Hematopoietic multipotent progenitor cell treated with erythropoietin and hydrocortisone succinate and interleukin-3 and kit ligand, for 17 days (in vitro differentiated cells): ENCODE measurements at places on chromosomes 5 and 9.

DNA sequence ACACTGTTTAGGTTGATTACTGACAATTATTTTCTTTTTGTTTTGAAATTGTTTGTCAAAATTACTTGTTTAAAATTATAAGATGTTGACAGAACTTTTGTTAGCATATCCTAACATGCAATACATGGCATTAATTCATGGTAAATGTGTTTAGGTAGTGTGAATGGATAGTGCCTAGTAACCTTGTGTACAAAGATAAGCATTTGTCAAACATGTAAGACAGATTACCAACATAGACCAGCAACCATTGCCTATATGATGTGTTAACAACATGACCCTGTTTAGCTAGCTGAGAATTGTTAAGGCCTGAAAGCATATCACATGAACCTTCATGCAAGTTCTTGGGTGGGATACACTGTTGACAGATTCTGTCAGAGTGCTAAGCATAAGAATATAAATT lies 13.4 kb downstream of the MAN2A1 start:
- peak; percentile 76 for DNase-seq

GRCh38 chr5:167950126-167950721 lies 341.2 kb upstream of the WWC1 start:
- no peak for DNase-seq

DNA sequence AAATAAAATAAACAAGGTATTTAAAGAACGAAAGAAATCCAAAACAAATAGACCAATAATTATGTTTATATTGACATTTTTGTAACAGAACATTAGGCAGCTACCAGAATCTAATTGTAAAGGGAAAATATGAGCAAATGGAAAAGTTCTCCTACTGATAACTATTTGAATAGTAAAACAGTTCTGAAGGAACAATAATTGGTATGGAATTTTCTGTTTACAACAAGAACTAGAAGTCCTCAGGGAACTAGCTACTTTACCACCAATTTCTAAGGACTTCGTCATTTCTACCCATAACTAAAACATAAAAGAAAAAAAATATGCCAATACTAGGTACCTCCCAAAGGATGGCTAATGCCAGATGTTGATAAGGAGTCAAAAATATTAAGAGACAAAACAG lies 58.5 kb downstream of the AP3B1 start:
- no peak for DNase-seq

DNA sequence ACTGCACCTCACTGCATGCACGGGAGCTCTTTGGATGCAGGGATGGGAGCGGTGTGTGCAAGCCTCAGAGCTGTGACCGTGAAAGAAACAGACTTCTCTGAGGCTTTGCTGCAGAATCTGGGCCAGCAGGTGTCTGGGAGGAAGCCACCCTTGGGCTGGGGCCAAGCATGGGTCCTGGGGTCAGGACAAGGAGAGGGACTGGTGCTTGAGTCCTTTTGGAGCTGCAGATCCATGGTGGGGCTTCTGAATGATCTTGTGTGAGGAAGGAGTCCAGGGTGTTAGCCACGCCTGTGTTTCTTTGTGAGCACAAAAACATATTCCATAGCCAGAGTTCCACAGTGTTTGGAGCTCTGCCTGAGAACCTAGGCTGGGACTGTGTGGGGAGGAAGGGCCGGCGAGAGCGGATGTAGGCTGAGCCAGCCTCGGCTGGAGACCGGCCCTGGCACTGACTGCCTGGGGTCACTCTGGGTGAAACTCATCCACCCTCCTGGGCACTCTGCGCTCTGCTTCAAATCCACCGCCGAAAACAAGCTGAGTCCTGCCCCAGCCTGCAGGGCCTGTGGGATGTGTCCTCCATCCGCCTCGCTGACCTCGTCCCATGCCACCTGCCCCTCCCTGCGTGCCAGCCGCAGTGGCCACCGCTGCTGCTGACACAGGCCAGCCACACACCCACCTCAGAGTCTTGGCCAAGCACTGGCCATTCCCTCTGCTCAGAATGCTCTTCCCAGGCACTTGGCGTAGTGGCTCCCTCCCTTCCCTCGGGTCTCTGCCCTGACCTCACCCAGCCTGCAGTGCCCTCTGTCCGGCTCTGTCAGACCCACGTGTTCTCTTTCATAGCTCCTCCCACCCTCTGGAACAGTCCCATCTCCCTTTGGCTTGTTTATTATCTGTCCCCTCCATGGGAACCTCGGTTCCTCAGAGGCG lies 26.7 kb downstream of the ERGIC1 start:
- DNase-seq = no peak

DNA sequence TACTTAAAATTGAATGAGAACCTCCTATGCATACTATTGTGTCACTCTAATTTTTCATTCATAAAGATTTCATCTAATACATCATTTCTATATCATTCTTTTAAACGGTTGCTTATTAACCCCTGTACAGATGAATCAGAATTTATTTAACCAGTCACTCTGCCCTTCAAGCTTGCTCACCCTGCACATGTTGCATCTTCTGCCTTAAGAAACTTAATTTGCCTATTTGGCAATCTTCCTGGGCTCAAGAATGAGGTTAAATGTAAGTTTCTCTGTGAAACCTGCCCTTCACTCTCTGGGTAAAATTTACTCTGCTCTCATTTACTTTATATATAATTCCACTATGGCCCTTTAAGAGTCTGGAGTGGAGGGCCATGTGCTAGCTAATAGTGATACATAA lies 434.7 kb upstream of the ZNF608 start:
- no peak for DNase-seq

- DNase-seq = no peak
Observed at GRCh38 chr5:169837686-169838085, 142.6 kb downstream of the INSYN2B start.
